A172 (cell line): ENCODE measurements at places on chromosomes 4 and X.

DNA sequence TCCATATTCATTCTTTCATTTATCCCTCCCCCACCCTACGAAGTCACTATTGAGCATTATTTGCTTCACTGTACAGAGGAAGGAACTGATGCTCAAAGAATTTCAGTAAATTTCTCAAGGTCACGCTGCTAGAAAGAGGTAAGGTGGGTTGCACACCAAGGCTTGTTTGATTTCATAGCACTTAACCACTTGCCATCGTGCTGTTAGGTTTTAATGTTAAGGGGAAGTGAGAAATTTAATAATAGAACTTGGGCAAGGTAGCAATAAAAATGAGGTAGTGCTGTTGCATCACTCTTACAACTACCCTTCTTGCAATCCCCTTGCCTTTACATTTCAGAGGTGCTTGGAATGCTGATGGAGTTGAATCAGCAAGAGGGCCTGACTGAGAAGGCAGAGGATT is 343.1 kb downstream of the MID1IP1 start:
- DNase-seq: no peak

GRCh38 chr4:24956091-24956490 is 43.2 kb upstream of the CCDC149 start:
- DNase-seq: no peak

- no peak for DNase-seq
Measured at GRCh38 chr4:6443035-6444023, 29.1 kb downstream of the PPP2R2C start.

DNA sequence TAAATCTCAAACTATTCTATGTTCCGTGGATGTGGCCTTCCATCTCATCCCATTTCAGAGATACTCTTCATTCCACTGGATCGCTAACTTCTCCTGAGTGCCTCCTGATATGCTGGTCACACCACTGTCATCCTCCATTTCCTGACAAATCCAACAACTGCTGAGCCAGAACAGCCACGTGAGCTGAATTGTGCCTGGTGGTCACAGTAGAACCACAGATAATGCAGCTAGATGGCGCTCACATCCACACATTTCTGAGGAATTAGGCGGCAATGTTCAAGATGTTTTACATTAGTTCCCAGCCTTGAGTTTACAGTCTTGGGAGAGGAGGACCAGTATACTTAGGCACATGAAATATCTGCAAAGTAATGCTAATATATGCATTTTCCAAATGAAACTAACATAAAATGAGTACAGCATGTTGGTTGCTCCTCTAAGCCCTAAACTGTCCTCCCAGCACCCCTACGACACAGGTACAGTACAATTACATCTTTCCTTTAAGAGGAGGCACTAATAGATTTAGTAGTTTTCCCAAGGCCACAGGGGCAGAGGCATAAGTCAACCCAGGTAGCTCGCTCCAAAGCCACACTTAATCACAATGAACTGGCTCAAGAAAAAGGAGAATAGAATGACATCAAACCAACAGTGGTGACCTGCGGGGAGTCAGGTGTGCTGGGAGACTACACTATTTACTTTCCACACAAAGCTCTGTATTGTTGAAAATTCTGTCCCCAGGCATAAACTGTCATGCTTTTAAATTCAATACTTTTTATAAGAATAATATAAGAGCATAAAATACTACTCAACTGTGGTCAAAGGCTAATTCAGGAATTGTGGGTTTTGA is 134.2 kb downstream of the CHIC2 start:
- DNase-seq: peak; percentile 86

- DNase-seq: no peak
Measured at GRCh38 chr4:7985072-7985471, 45.4 kb upstream of the AFAP1 start.

DNA sequence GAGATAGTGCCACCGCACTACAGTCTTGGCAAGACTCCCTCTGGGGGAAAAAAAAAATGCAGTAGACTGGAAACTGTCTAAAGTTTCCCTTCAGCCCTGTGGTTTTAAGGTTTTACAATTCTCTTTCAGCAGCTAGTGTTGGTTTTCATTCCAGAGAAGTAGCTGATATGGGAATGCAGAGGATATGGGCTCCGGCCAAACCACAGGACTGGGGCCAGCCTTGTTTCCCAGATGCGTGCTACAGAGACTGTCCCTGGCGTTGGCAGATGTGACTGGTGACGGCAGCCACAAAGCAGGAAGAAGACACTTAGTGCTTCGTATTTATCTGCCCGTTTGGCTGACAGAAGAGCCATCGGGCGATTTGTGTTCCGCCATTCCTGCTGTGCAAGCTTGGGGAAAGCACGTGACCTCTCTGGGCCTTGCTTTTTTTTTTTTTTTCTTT is 43.2 kb downstream of the ZBTB49 start:
- peak; percentile 96 for DNase-seq

- DNase-seq: no peak
Measured at GRCh38 chr4:94459462-94460161, 7.9 kb downstream of the PDLIM5 start.

GRCh38 chr4:38313175-38313574 is 350.8 kb upstream of the KLF3 start:
- DNase-seq: no peak

DNA sequence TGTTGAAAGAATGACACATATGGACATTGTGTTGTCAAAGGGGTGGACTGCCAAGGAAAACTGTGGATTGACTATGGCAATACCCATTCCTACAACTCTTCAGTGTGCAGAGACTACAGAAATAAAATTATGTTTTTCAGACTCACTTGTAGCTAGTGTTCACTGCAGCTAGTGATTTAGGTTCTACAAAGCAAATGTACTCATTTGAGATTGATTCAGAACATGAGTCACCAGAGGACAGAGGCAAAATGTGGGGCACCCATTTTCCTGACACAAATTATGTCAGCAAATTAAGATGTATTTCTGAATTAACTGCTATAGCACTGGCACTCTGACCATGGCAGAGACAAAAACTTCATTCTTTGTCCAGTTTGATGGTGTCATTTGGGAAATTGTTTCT is 40.7 kb downstream of the SPCS3 start:
- DNase-seq: peak; percentile 6

GRCh38 chrX:151920101-151920500 is 7.4 kb downstream of the MAGEA4 start:
- no peak for DNase-seq

- no peak for DNase-seq
Measured at GRCh38 chr4:185602397-185602796, 67.1 kb upstream of the PDLIM3 start.

DNA sequence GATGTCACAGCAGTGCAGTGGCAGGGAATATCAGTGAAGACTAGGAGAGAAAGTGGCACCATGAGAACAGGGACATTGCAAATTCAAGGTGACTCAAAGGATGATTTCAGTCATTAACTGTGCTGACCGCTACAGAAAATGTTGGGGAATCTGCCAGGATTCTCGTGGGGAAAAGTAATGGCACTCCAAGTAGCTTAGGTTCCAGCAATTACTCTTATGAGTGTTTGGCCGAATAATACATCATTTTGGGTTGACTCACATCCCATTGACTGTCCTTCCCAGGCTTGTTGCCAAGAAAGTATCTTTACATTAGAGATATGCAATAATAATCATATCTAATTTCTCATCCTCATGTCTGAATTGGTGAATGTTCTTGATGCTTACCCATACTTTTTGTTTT is 1411.1 kb upstream of the PCDH7 start:
- DNase-seq: peak; percentile 59
